ENCODE measurements at places on chromosomes 1 and 21.

DNA sequence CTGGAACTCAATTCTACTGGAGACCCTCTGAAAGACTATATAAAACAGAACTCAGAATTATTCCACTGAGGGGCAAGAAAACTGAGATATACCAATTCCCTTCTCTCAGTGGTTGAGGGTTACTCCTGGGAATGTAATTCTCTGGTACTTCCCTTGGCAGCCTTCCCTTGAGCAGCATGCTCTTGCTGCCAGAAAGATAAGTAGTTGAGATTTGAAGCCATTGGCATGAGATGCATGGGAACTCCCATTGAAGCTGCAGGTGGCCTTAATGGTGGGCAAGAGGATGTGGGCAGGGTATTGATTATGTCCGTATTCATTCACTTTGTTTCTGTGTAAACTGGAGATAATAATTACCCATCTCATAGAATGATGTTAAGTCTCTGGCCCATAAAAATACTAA, 28.6 kb upstream of the C1orf185 start:
- DNase-seq = no peak

- no peak for DNase-seq
Measured at GRCh38 chr1:239274242-239274830, 112.0 kb upstream of the CHRM3 start.

- no peak for DNase-seq
Measured at GRCh38 chr1:229381234-229381633, 38.4 kb upstream of the CCSAP start.

DNA sequence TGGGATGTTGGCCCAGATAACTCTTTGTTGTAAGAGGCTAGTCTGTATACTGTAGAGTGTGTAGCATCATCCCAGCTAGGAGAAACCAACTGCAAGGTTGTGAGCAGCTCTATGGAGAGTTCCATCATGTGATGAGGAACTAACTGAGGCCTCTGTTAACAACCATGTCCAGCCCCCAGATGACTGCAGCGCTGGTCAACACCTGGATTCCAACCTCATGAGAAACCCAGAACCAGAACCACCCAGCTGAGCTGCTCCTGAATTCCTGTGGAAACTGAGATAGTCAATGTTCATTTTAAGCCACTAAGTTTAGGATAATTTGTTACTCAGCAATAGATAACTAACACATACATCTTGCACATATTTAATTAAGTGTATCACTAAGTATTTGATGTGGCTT, 41.6 kb upstream of the SLC2A1 start:
- no peak for DNase-seq

- DNase-seq = no peak
Measured at GRCh38 chr1:3029991-3030662, 8.9 kb downstream of the ACTRT2 start.

DNA sequence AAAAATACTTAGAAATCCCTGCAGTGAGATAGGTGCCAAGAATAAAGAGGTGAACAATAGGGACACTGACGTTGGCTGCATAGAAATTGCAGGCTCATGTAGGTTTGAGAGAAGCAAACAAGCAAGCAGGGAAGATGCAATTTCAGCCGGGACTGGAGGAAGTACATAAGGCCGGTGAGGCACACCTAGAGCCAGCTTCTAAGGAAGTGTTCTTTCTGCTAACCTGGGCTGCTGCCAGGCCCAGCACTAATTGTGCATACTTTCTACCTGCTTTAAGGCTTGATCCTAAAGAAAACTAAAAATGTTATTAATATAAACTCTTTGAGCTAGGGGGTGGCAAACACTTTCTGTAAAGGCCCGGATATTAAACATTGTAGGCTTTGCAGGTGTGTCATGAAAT, 71.0 kb downstream of the LMO4 start:
- DNase-seq = no peak

DNA sequence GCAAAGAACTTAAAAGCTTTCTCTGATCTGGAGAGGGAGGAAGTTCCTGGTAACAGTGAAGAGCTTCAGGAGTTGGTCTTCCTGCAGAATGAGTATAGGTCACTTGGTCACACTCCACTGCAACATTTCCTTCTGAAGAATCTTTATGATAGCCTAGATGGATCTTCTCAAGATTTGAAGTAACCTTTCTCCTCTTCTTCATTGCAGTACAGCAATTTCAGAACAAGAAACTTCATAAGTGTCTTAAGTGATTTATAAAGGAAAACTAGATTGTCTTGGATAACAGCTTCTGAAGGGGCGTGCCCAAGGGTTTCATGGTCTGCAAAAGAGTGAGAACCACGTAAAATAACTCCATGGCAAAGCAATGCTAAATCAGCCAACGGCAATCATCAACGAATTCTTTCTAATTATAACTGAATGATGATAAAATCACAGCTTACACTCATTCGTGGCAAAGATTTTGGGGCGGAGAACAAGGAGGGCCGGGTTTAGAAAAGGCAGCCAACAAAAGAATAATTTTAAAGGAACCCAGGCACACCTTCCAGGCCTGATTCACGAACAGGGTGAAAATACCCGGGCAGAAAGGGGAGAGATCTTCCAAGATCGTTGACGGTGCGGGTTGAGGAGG, 53.9 kb upstream of the ASPM start:
- DNase-seq = no peak

GRCh38 chr1:42259059-42259738, 75.8 kb downstream of the FOXJ3 start:
- DNase-seq = no peak

GRCh38 chr1:9161342-9161741, 32.4 kb upstream of the GPR157 start:
- no peak for DNase-seq

DNA sequence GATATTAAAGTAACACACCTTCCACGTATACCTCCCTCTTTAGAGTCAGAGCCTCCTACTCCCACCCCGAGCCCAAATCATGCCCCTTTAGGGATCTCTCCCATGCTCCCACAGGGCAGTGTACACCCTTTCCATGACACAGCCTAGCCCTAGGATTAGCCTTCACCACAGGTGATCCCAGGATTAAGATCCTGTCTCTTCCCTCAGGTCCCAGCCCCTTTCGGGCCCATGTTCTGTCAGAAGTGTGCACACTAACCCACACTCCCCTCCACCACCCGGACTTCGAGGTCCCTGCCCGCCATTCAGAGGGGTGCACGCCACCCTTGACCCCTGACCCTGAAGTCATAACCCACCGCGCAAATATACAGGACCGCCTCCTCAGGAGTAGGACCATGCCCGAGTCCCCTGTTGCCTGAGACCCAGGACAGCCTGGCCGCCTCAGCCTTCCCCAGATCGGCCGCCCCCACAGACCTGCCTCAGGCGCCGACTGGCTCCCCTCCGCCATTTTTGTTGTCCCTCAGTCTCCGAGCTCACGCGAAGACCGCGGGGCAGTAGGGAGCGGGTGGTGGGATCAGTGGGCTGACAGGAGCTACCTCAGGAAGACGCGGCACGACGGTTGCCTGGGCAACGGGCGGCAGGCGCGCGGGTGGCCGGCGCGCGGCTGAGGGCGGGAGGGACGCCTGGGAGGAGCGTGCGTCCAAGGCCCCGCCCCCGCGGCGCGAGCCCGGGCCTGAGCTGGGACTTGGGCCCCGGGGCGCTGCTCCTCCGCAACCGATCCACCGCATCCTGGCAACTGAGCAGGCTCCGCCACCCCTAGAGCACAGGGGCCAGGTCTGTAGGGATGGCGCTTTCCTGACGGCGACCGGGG, at the start of gene AGBL4:
Gene AGBL4 (minus strand): TSS at position 663 of the 868 bp plus-strand sequence.
- no peak for DNase-seq

- DNase-seq = peak; percentile 46
Measured at GRCh38 chr1:156625436-156626078, 6.3 kb downstream of the HAPLN2 start.

- no peak for DNase-seq
Measured at GRCh38 chr1:81254560-81254959, 546.2 kb upstream of the ADGRL2 start.

DNA sequence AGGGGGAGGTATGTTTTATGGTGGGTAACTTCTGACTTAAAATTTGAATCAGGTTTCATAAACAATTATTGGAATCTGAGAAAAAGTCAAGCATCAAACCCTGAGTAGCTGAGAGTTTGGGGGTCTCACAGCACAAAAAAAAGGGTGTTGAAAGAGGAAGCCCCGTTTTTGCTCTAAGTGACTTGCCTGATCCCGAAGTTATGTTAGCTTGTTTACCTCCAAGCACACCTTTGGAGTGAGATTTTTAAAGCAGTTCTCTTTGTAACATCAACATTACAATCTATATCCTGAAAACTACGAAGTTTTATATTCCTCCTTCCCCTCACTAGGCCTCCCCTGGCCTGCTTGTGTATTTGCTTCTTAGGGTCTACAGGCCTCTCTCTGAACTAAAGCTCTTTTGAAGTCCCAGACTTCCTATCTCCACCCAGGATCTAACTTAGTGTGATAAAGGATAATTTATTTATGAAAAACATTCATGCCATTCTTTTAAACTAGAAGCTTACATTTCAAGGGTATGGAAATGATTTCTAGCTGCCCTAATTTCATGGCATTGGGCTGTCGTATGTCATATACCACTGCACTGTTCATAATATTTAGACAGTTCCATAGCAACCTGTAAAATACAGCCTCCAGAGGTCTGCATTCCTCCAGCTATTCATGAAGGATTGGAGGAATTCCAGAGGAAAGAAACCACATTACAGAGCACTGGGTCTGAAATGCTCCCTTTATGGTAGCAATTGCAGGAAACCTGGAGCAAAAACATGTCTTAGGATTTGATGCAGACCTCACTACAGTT, 36.1 kb upstream of the RGS1 start:
- DNase-seq = no peak

GRCh38 chr1:31447210-31447609, 34.2 kb downstream of the SERINC2 start:
- no peak for DNase-seq

GRCh38 chr1:32220746-32221580, 1.2 kb downstream of the TMEM234 start:
- no peak for DNase-seq
